ENCODE measurements at places on chromosomes 1 and 21.

GRCh38 chr1:6690186-6690585 lies 11.4 kb downstream of the DNAJC11 start:
- DNase-seq = no peak

GRCh38 chr1:239263801-239264200 lies 122.6 kb upstream of the CHRM3 start:
- DNase-seq = no peak

GRCh38 chr1:24903955-24904730 lies 25.9 kb downstream of the RUNX3 start:
- no peak for DNase-seq

GRCh38 chr1:35856964-35857363 lies 26.0 kb upstream of the AGO1 start:
- DNase-seq = no peak

- no peak for DNase-seq
These were observed 104.4 kb downstream of the OMA1 start for GRCh38 chr1:58442114-58442513.

DNA sequence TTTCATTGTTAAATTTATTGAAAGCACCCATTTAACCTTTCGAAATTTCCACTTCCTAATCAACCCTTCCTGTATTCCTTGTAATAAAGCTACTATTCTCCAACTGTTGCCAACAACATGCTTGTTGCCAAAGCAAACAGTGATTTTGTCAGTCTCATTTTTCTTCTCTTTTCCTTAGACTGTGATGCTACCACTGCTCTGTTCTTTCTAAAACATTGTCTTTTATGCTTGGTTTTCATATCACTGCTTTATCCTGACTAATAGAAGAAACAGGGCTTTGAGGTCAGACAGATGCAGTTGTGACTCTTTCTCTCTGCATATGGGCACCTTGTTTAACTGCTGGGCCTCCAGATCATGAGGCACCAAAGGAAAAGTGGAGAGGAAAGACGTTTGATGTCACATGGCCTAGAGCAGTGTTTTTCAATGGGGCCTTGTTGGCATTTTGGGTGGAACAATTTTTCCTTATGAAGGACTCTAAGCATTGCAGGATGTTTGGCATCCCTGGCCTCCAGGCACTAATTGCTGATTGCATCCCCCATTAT lies 56.1 kb downstream of the HMCN1 start:
- no peak for DNase-seq

DNA sequence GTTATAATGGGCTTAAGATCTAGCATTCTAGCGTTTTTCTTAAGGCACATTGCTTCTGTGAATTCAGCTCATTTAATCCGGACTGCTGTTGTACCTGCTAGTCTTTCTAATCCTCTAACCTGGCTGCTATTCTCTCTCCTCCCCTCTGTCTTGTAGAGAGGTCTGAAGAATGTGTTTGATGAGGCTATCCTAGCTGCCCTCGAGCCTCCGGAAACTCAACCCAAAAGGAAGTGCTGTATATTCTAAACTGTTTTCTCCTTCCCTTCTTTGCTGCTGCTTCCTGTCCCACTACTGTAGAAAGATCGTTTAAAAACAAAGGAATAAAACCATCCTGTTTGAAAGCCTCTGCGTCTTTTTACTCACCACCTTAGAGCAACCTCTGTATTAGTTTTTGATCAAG lies 37.3 kb downstream of the CDC42 start:
- DNase-seq = no peak

DNA sequence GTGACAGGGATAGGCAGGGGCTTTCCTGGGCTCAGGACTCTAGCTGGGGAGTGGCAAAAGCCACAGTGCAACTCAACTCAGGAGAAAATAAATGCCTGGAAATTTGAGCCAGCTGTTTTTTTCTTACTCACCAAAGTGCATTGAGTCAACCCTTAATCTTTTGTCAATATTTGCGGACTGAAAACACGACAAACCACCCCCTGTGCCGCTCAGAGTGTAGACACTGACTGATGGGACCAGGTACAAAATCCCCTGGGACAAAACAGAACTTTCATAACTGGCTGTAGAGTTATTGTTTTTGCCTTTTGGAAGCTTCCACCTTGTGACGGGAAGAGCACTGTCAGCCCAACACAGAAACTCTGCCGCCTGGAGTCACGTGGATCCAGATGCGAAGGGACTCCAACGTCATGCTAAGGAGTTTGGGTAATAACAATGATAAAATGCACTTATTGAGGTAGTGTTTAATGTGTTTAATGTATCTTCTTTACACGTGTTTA lies 164.6 kb downstream of the PLPP3 start:
- no peak for DNase-seq

- no peak for DNase-seq
These were observed 279.4 kb downstream of the PTGER3 start for GRCh38 chr1:70768216-70768615.

DNA sequence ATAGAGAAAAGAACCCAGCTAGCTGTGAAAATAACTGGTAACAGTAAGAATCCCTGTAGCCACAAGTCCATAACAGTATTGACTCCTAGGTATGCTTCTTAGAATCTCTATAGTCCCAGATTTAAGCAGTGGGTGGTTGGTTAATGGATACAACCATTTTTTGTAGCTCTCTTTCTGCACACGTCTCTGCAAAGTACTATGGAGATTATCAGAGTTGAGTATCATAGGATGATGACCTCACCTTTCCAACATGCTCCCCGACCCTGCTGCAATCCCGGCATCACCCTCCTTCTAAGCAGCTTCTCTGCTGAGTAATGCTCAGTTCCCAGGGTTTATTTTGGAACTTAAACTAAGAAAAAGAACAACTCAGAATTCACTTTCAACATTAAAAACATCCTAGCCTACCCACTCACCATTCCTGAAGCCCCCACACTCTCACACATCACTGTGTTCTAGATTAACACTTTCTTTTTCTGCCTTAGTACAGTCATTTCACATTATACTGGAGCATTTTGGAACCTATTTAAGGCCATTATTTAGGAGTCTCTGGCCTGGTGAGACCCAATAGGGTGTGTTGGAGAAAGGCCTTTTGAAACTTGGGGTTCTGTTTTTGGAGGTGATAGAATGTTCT lies 2.7 kb downstream of the MLLT11 start:
- no peak for DNase-seq

- no peak for DNase-seq
These were observed 60.4 kb downstream of the ENAH start for GRCh38 chr1:225592362-225593025.

GRCh38 chr1:100034470-100034869 lies 64.7 kb downstream of the SLC35A3 start:
- DNase-seq = no peak

DNA sequence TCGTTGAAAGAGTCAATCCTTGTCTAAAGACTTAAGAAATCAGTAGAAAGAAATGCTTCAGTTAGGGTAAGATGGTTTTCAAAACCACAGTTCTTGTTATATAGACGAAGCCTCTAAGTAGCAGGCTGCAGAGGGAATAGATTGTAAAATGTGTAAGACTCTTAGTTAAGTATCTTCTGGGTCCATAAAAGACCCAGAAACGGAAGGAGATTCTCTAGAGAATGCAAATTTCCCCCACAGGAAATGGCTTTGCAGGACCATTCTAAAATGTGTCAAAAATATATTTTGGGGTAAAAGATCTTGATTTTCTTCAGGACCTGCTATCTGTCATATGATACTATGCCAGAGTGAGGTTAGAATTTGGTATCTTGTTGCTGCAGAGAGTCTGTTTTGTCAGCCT lies 13.4 kb downstream of the OR2T1 start:
- DNase-seq = no peak

DNA sequence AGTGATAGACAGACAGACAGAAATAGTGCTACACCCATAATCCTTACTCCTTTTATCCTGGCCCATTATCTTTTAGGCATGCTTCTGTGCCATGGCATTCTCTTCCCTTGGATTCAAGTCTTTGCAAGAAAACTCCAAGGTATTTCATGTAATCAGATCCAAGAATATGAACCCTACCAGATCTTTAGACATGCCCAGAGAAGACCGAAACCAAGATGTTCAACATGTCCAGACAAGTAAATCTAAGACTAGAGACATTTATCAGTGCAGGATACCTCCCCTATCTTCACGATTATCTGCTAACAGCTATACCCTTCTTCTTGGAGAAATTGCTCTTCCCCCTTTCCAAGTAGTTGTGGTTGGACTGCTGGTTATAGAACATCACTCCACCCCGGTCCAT lies 11.8 kb upstream of the C1orf141 start:
- DNase-seq = no peak

DNA sequence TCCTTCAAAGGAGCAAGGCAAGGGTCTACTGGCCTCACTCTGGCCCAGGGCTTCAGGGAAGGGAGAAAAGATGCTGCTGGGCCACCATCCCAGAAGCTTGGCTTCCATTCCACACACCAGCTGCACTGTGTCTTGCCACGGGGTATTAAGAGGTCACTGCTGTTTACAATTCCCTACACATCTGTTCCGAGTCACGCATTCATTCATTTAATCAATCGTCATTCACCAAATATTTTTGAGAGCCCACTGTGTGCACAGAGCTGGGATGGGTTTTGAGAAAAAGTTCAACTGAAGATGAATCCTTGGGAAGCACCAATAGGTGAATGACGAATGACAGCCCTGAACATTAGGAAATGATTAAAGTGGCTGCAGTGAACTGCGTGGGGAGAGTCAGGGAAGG lies 101.7 kb downstream of the NAV1 start:
- no peak for DNase-seq

DNA sequence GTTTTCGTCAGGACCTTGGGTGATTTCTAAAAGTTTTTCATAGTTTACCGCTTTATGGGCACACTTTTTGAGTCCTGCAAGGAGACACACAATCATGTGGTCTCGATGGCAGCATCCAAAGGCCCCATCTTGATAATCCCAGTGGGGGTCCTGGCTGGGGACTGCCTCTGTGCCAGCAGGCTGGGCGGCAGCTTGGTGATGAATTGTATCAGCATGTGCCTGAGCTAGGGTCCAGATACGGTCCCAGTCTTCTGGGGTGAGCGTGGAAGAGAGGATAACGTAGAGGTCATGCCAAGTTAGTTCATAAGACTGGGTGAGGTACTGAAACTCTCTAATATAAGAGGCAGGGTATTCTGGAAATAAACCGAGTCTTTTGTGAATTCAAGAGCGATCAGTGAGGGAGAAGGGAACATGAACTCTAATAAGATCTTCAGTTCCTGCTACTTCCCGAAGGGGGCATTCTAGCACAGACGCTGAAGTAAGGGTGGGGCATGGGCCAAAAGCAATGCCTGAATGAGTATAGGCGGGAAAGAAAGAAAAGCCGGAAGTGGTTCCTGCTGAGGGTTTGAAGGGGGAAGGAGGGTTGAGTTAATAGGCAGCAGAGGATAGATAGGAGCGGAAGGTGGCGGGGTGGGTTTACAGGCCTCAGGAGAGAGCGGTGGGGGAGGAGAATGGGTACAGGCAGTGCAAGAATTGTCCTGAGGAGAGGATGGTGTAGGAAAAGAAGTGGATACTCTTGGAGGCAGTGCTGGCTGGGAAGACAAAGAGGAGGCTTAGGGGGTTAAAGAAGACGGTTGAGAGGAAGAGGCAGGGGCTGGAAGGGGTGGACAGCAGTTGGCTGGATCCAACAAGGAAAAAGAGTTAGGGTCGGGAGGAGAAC lies 1.6 kb downstream of the ERVH48-1 start:
- DNase-seq = peak; percentile 28

DNA sequence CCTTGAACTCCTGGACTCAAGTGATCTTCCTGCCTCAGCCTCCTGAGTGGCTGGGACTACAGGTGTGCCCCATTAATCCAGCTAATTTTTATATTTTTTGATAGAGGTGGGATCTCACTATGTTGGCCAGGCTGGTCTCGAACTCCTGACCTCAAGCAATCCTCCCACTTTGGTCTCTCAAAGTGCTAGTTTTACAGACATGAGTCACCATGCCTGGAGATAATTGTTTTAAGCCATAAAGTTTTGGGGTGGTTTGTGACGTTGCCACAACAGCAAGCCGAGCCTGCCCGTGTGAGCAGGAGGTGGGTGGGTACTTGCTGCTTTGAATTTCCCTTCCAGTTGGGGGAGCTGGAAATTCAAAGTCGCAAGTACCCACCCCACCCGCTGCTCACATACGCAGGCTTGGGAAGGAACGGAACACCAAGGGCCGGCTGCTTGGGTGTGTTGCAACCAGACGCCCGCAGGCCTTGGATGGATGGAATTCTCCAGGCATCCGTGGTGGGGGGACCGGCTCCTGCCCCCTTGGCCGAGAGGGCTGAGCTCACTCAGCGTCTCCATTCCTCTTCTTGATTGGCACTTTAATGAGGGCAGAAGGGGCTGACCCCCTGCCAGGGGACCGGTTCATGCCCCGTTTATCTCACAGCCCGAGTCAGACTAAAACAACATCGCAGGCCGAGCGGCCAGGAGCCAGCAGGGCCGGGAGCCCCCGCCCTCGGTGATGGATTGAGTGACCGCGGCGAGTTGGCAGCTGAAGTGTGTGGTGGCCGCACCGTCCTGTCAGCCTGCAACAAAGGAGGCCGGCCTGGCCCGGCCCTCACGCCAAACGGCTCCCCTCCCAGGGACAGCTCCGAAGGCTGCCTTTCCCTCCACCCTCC lies 78.1 kb downstream of the DHRS3 start:
- DNase-seq = no peak

- DNase-seq = peak; percentile 24
These were observed 34.0 kb upstream of the SSX2IP start for GRCh38 chr1:84724128-84724860.

DNA sequence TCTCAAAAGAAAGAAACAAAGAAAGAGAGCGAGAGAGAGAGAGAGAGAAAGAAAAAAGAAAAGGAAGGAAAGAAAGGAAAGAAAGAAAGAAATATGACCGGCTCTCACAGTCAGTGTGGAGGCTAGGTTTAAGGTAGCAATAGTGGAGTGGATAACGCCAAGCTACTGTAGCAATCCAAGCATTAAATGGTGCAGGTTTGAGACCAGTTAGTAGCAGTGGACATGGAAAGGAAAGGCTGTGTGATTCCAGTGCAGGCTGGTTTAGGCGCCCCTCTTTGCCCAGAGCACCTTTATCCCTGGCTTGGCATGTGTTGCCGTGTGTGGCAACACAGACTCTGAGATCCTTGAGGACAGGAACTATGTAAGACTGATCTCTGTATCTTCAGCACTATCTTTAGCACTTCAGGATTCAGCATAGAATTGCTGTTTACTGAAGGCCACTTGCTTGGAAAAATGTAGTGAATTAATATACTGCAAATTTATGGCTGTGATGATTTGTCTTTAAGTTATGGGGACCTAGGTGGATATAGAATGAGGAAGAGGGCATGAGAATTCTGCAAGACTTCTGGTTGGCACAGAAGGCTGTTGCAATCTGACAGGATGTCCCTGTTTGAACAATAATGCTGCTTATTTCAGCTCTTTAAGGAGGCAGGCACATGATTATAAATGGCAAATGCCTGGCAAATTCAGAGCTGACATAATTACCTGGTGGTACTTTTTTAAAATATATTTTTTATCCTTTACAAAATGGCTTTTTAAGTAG lies 10.8 kb upstream of the OSBPL9 start:
- no peak for DNase-seq

DNA sequence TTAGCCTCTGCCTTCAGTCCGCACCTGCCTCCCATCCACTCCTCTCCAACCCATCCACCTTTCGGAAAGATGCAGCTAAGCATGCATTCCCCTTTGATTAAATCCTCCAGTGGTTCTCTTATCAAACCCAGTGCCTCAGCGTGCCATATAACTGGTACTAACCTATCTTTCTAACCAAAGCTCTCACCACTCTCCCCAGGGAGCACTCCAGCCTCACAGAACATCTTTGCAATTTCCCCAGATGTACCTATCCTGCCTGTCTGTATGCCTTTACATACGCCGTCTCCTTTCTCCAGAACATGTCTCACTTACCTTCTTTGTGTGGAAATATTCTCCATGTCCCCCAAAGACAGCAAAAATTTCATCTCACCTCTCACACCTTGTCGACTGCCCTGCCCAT lies 80.0 kb downstream of the SLC25A24 start:
- no peak for DNase-seq

- DNase-seq = peak; percentile 41
These were observed 47.1 kb upstream of the PODN start for GRCh38 chr1:53014791-53015507.

GRCh38 chr1:66251546-66251945 lies 282.4 kb upstream of the SGIP1 start:
- no peak for DNase-seq

Measured in stimulated activated CD4-positive, alpha-beta T cell treated with anti-CD3 and anti-CD28 coated beads, Interleukin-1b, Interleukin-23, amount 100 ng/mL, for 1 hour (primary cell).